ENCODE measurements at places on chromosomes 2 and 18.

DNA sequence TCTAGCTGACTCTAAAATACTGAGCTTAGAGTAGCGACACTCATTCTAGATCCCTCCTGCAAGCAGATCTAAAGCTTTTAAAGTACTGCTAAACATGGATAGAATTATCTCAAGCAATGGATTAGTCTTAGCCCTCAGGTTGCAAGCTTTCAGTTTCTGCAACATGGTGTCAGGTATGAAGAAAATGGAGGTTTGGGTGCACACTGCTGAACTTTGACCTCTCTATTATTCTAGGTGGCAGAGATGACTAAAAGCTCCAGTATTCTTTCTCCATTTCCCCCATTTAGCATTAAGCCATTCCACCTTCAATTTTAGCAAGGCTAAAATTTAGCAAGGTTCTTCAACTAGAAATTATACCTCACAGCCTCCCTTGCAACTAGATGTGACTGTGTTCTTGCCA, 117.0 kb downstream of the CACNB4 start:
- no peak for DNase-seq

DNA sequence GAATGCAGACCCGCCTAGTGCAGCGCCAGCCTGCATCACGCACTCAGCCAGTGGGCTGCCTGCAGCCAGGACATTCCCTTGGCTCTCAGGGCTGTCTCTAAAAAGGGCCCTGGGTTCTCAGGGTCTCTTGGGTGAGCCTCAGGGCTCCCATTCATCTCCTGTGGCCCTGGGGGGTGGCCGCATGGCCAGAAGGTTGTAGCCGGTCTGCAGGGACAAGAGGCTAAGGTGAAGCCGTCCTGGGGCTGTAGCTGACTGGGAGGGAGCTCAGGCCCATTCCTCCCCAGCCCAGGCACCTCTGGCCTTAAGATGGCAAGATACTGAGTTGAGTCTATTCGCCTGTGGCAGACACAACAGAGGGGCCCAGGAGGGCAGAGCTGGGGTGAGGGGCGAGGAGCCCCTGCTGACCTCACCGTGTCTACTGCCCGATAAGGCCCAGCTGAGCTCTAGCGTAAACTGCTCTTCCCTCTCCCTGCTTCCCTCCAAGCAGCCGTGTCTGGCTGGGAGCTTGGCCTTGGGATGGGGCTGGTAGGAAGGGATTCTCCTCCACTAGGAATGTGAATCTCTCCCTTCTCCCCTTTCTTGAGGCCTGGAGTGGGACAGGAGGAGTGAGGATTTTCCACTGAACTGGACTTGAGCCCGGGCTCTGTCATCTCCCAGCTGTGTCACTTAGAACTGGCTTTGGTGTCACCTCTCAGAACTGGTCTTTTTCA, 37.9 kb downstream of the INHBB start:
- no peak for DNase-seq

GRCh38 chr2:197239434-197239833, 71.1 kb downstream of the ANKRD44 start:
- DNase-seq: no peak

GRCh38 chr2:38948995-38949394, 59.3 kb downstream of the ARHGEF33 start:
- no peak for DNase-seq

- no peak for DNase-seq
These were observed 69.9 kb downstream of the ITGA4 start for GRCh38 chr2:181527058-181527457.

DNA sequence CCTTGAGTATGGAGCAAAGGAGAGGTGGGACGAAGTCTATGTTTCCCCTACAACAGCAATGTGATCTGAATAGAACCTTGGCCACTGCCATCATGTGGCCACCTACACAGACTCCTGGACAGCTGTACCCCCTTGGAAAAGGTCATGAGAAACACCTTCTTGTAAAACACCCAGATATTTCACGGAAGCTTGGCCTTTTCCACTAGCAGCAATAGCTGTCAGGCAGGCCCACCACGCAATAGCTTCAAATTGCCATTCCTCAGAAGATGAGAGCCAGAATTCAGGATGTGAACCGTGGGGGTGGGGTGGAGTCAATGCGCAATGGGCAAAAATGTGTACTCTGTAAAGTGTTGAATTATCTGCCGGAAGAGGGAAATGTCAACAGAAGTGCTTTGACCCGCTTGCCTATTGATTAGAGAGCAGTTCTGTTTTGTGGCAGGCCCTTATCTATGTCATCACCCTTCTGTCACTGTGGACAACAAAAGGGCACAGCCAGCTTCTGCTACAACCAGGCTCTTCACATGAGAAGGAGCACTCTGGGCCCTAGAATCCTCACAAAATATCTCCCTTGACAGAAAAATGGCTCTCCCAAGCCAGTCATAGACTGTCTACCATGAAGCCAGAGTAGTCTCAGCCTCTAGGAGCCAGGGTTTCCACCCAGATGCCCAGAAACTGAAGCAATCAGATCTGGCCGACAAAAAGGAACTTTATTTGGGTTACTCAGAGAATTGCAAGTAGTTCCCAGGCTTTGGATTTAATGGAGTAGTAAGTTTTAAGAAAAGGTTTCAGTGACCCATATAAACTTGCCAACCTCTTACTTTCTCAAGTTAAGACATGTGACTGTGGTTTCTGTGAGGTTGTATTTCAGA, 9.5 kb downstream of the INPP1 start:
- DNase-seq: no peak

GRCh38 chr2:96727431-96727830, 12.4 kb downstream of the LMAN2L start:
- no peak for DNase-seq

GRCh38 chr18:34548120-34548972, 161.8 kb upstream of the DTNA start:
- no peak for DNase-seq

GRCh38 chr2:79669714-79670113, 156.9 kb downstream of the CTNNA2 start:
- DNase-seq: no peak

GRCh38 chr18:58288921-58289797, 245.1 kb downstream of the NEDD4L start:
- no peak for DNase-seq

GRCh38 chr2:106130251-106130998, 63.7 kb downstream of the UXS1 start:
- no peak for DNase-seq

DNA sequence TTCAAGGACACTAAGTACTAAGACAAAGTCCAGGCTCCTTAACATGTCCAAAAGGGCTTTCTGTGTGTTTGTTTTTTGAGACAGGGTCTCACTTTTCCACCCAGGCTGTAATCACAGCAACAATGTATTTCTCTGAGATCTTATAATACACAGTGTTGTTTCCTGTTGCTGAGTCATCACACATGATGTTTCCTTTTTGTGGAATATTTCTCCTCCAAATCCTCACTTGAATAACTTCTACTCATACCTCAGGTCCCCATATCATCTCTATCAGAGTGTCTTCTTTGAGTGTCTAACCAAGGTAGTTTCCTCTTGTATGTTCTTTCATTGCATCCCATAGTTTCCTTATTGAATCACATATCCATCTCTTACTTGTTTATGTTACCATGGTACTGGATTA, 632.0 kb upstream of the PIK3C3 start:
- DNase-seq: no peak

DNA sequence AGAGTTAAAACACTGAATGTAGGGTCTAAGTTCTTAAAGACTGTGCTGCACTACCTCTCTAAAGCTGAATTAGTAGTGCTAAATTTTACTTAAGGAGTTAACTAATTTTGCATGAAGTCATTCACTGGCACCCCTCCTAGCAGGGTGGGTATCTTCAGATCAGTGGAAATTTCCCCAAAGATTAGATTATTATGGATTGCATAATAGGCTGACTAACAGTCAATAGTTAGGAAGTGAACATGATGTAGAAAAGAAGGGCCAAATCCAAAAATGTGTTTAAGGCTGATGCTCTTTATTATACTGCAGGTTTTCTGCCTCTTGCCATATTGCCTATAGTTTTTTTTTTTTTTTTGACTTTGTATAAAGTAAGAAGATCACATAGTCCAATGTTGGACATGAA, 5.2 kb downstream of the ZNF638 start:
- no peak for DNase-seq

DNA sequence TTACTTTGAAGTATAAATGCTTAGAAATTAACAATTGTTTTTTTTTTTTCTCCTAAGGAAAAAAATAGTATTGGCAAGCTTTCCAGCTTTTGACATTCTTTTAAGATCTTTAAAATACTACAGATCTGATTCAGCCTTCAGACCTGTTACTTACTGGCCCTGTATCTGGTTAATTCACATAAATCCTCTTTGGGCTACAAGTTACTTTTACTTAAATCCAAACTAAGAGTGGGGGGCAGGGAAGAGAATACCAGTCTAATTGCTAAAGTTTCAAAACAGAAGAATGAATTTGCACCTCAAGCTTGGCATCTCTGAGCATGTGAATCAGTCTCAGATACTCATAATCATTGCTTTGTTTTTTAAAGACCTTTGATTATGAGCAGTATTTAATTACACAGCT, 386.3 kb downstream of the PARD3B start:
- no peak for DNase-seq

GRCh38 chr2:239566995-239567568, 166.3 kb upstream of the HDAC4 start:
- no peak for DNase-seq

DNA sequence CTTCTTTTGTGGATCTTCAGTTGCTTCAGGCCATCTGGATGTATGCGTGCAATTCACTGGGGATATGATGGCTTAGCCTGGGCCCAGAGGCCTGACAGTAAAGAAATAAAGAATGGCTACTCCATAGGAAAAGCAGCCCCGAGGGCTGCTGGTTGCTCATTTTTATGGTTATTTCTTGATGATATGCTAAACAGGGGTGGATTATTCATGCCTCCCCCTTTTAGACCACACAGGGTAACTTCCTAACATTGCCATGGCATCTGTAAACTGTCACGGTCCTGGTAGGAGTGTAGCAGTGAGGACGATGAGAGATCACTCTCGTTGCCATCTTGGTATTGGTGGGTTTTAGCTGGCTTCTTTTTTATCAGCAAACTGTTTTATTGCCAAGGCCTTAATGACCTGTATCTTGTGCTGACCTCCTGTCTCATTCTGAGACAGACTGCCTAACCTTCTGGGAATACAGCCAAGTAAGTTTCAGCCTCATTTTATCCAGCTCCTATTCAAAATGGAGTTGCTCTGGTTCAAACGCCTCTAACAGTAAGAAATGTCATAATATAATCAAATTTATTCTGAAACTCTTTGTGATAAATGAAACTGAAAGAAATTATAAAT, 60.5 kb downstream of the DSEL start:
- no peak for DNase-seq

DNA sequence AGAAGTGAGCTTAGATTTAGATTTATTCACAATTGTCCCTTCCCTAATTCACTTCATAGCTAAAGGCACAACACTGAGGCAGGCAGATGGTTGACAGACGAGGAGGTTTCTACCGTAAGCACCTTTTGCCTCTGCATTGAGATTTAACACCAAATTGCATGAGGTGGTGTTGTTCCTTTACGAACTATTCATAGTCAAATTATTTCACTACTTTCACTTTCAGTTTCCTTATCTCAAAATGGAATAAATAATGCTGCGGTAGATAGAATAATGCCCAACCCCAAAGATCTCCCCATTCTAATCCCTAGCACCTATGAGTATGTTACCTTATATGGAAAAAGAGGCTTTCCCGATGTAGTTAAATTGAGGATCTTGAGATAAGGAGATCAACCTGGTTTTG, 58.9 kb upstream of the LINC00305 start:
- DNase-seq: no peak

All from GDM1 (cell line).